B cell (primary cell): ENCODE measurements at places on chromosomes 4 and X.

DNA sequence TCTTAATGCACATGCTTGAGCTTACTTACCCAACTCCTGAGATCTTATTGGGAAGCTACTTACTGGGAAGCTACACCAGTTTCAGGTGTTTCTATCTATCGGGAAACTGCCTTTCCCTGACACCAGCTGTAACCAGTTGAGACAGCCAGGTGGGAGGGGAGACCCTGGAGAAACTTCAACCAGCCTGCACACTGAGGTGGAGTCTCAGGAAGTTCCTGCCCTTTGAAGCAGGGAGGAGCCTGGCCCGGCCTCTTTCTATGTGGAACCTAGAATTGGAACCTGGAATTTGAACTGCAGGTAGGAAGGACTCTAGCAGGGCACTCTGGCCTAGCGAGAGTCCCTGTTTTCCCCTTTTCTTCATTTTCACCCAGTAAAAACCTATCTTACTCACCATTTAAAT lies 425.8 kb upstream of the PABPC4L start:
- no peak for DNase-seq

DNA sequence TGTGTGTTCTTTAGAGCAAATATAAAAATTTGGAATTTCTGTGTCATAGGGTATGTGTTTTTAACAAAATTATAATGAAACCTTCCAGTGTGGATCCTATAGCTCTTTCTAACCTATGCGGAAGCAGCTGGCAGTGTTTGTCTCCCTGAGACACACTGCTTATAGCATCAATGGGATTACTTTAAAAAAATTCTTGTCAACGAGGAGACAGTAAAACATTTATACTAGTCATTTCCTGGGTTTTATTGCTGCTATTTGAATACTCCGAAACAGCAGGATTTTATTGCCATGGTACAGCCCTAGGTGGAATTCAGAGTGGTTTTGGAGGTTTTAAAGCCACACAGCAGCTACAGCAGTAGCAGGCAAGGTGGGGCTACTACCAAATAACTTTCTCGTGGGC lies 145.1 kb upstream of the IL1RAPL2 start:
- DNase-seq = no peak

- DNase-seq = no peak
Observed at GRCh38 chr4:132333724-132334047, 815.4 kb upstream of the PCDH10 start.

DNA sequence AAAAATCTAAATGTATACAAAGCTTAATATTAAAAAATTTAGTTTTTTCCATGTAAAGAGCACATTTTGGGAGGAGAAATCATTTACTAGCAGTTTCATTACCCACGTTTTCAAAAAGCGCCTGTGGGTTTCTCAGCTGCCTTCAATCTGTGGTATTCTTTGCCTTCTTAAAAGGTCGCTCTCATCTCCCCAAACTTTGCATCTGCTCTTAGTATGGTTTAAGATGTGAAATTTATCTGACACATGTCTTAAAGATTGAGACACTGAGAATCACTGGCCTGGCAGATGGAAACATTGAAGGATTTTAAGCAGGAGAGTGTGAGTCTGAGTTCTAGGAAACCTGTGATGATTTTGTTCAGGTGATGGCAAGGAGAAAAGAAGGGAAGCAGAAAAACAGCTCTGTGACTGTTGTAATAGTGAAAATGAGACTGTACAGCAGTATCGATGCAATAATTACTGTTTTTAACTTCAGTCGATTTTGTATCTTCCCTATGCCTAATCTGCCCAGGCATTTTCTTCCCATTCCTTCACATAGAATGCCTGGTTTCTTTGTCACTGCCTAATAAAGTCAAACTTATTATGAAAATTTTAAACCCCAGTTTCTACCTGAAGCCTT lies 75.9 kb downstream of the PAQR3 start:
- peak; percentile 15 for DNase-seq
